Chondrocyte (in vitro differentiated cells): ENCODE measurements at places on chromosomes 7 and 10. TPM values are rescaled to one million over a fixed set of nuclear protein-coding genes. Genes with fewer than 3 reads are reported as not detected.

- peak overlapping the region; percentile 11 for H3K4me3 ChIP-seq
- no peaks in the 10 kb centered on the region for H3K27me3 ChIP-seq
- DNase-seq = no peak
- peaks cover 39% of the 10 kb centered on the region for H3K36me3 ChIP-seq
Measured at GRCh38 chr10:74072503-74072902, 74.6 kb downstream of the VCL start.

- H3K36me3 ChIP-seq = no peaks in the 10 kb centered on the region
- H3K27ac ChIP-seq = no peak overlapping the region
- DNase-seq = no peak
- H3K4me1 ChIP-seq = peaks cover 21% of the 10 kb centered on the region
Measured at GRCh38 chr10:84542522-84543490, 214.4 kb downstream of the CCSER2 start.

GRCh38 chr10:61628875-61629513 is 33.7 kb upstream of the CABCOCO1 start:
- peaks cover 49% of the 10 kb centered on the region for H3K4me1 ChIP-seq
- no peak for DNase-seq
- H3K4me3 ChIP-seq = peak overlapping the region; percentile 14
- no peaks in the 10 kb centered on the region for H3K36me3 ChIP-seq
- peak overlapping the region; percentile 91 for H3K27ac ChIP-seq

GRCh38 chr10:89734616-89735015 is 33.2 kb downstream of the KIF20B start:
- H3K4me1 ChIP-seq = no peaks in the 10 kb centered on the region
- no peak for DNase-seq
- H3K36me3 ChIP-seq = peaks cover 4% of the 10 kb centered on the region
- H3K27ac ChIP-seq = no peak overlapping the region

- no peak overlapping the region for H3K4me3 ChIP-seq
- peaks cover 8% of the 10 kb centered on the region for H3K4me1 ChIP-seq
Measured at GRCh38 chr7:15389073-15389472, 172.7 kb downstream of the AGMO start.

GRCh38 chr10:51103554-51104217 is 29.4 kb downstream of the PRKG1 start:
- no peaks in the 10 kb centered on the region for H3K27me3 ChIP-seq
- no peaks in the 10 kb centered on the region for H3K36me3 ChIP-seq
- no peak overlapping the region for H3K4me3 ChIP-seq
- peaks cover 9% of the 10 kb centered on the region for H3K4me1 ChIP-seq
- no peak for DNase-seq

DNA sequence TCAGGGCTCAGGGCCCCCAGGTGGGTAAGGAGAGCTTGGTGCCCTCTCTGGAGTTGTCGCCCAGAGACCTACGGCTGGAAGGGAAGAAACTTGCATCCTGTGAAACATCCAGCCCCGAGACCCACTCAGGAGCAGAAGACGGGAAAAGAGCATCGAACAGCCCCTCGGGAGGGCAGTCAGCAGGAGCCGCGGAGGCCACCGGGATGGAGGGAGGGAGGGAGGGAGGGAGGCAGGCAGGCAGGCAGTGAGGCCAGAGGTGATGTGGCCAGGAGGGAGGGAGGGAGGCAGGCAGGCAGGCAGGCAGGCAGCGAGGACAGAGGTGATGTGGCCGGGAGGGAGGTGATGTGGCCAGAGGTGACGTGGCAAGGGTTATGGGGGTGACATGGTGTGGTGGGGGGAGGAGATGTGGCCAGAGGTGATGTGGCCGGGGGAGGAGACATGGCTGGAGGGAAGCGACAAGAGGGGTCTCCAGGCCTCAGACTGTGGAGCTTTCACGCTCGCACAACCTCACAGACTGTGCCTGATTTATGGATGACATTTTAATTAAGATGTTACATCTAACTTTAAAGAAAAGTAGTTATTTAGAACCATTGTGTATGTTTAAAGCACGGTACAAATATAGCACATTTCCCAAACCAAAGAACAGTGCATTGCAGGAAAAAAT is 141.1 kb downstream of the DIP2C start:
- no peaks in the 10 kb centered on the region for H3K27me3 ChIP-seq
- peaks cover 18% of the 10 kb centered on the region for H3K4me1 ChIP-seq
- H3K4me3 ChIP-seq = no peak overlapping the region
- peak; percentile 54 for DNase-seq
- no peaks in the 10 kb centered on the region for H3K36me3 ChIP-seq

The PIK3CG gene
- not detected in 3 replicates for total RNA-seq
